ENCODE measurements at places on chromosomes 1 and 21.
A peak's percentile ranks its signal among the peaks of the same experiment; 100 is the strongest.

- DNase-seq = no peak
Observed at GRCh38 chr1:82946096-82946605, 1052.8 kb downstream of the TTLL7 start.

- no peak for DNase-seq
Observed at GRCh38 chr1:96388421-96389310, 332.9 kb upstream of the PTBP2 start.

DNA sequence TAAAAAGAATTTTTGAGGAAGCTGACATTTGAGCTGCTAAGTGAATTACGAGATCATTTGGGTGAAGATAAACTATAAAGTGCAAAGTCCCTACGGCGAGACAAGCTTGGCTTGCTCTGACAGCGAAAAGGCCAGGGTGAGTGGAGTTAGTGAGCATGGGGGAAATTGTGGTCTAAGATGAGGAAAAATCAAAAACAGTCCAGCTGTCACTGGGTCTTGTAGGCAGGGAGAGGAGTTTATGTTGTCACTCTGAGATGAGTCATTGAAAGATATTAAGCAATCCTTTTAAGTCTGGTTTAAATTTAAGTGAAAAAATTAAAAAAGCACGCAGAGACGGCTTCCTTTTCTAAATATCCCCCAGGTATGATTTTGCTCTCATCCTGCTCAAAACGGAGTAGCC is 601.9 kb downstream of the MRPL39 start:
- no peak for DNase-seq

DNA sequence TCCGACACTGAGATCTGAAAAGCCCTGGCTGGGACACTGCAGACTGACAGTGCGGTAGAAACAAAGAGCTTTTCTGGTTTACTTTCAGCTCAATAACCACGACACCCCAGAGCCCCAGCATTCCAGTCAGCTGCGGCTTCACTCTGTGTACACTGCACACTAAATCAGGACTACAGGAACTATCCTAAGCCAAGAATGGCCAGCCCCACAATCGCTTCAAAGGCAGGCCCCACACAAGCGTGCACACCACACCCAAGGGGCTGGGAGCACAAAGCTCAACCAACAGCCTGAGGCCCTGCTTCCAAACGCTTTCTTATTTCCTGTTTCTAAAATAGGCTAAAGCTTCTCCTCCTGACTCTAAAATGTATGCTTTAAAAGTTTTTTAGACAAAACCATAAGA is 28.4 kb downstream of the URB1 start:
- DNase-seq = no peak

GRCh38 chr1:212879947-212880690 is 22.0 kb downstream of the FLVCR1 start:
- no peak for DNase-seq

DNA sequence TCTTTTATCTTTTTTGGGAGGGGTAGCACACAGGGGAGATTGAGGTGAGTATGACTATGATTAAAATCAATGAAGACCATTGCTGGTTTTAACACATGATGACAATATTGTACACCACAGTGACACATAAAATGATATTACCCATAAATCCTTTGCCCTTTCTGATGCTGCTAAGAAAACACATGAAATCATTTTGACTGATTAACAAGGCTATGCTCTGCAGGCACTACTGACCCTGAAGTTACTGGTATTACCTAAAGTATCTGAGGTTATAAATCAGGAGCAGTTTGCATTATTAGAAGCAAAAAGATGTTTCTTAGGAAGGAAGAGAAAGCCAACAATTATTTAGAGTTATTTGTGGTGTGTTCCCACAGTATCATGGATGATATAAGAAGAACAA is 701.2 kb upstream of the PTBP2 start:
- no peak for DNase-seq

DNA sequence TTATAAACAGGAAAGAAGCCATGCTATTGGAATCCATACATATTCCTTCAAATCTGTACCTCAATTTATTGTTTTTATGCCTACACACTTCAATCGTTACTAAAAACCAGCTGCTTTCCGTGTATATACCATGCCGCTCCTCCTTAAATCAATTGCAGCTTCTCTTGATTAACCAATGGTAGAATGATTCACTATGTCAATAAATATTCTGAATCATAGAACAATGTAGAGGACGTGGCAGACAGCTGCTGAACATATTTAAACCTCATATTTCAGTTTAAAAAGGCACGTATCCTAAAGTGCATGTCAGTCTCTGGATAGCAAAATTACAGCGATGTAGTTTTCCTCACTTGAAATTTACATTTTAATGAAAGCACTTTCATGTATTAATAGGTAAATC is 100.4 kb downstream of the MRPL39 start:
- DNase-seq = no peak

DNA sequence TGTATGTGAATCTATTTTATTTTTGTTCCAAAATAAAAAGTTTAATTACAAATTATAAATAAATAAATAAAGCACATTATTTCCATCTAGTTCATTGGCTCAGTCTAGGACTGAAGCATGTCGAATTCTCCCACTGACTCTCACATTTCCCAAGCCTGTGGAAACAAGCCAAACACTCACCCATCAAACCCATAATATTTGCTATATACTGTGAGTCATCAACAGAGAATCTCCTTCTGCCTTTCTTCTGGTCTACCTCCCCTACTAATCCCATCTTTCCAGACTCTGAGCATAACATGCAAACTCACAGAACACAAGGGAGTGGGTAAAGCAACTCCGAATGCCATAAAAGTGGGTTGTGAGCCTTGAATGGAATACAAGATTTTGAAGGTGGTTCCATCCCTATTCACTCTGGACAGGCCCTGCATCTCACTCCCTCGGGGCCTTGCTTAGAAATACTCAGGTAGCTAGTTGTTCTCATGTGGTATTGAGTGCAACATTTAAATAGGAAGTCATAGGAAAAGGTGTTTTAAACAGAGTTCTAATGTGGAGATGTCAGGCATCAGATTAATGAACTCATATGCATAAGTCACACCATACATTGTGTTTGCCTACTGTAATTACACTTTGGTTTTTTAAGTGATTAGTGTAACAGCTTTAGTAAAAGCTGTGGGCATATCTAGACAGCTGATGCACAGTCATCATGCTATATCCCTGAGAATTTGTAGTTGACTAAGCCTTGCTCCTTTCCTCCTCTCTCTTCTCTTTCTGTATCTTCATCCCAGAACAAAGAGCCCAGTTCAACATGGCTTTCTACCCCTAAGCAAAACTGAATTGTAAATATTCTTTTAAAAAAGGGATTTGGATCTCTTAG is 47.0 kb downstream of the F5 start:
- DNase-seq = no peak

- peak; percentile 68 for DNase-seq
Observed at GRCh38 chr1:95534985-95535384, 301.0 kb downstream of the RWDD3 start.

GRCh38 chr1:57492586-57493226 is 68.8 kb upstream of the DAB1 start:
- no peak for DNase-seq

DNA sequence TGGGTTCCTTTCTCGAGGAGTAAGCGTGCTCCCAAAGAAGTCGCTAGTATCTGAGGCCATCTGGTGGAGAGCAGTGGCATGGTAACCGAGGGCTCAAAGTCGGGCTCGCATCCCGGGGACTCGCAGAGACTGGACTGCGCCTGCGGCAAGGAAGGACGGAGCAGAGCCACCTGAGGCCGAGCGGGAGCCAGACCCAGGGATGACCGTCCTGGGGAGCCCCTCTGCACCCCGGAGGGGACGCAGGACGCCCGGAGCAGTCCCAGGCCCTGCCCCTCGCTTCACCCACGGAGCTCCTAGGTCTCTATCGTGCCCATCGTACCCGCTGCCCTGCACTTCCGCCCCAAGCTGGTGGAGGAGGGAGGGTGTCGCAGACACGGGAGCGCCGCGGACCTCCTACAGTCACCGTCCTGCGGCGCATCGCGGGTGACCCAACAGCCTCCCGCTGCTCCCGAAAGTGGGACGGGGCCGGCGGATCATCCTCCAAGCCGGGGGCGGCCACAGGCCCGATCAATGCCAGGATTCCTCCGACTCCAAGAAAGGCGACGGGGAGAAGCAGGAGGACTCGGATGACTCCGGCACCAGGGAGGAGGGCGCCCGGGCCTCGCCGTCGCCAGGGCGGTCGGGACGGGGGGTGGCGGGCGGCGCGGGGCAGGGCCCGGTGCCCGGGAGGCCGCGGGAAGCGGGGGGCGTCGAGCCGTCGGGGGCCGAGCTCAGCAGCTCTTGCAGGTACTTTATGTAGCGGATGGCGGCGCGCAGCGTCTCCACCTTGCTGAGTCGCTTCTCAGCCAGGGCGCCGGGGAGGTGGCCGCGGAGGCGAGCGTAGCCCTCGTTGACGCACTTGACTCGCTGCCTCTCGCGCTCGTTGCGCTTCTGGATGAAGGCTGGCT is 2.3 kb upstream of the CACNA1S start:
- DNase-seq = peak; percentile 92

GRCh38 chr1:69284508-69284907 is 283.2 kb upstream of the LRRC7 start:
- DNase-seq = no peak

DNA sequence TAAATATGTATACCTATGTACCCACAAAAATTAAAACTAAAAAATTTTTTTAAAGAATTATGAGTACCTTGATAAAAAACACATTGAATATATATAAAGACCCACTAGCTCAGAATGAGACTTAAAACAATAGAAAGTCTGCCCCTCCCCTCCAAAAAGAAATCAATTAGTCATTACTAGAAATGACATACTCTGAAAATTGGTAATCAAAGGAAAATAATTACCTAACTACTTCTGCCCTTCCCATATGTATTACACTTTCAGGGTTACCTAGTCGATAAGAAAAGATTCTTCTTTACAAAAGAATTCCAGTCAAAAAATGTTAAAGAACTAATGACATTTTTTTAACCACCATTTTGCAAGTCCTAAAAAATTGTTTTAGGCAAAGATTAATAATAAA is 34.7 kb downstream of the VAV3 start:
- DNase-seq = no peak

- no peak for DNase-seq
Observed at GRCh38 chr1:87712261-87713010, 383.8 kb downstream of the LMO4 start.

DNA sequence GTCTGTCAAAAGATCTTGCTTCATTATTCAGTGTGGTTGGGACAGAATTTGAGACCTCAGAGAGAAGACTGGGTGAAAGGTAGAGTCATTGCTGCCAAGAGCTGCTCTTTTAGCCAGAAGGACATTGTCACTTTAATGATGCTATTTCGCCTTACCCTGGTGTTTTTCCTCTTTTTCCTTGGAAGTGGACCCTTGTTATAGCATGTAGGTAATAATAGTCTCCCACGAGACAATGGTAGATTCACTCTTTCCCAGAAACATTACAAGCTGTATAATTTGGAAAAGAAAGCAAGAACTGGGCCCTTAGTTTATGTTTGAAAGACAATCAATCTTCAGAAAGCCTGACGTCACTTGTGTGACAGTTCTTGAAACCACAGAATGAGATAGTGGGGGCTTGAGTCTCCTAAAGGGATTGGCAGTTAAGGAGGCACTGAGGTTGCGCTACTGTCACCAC is 3.8 kb downstream of the SERTAD4 start:
- DNase-seq = no peak

- DNase-seq = no peak
Observed at GRCh38 chr1:91795591-91796389, 90.2 kb downstream of the TGFBR3 start.

DNA sequence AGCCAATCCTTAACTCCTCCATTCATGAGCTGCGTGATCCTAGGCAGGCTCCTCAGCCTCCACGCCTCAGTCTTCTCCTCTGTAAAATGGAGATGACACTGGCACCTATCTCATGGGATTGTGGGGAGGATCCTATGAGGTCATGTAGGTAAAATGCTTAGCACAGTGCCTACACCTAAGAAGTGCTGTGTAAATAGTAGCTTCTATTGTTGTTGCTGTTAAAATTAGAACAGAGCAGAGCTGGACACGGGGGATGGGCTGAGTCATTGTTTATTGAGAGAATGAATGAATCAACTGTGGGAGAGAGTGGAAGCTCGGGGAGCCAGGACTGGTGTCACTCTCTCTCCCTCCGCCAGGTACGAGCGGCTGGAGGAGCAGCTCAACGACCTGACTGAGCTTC is 43.0 kb downstream of the TMCC2 start:
- DNase-seq = no peak

DNA sequence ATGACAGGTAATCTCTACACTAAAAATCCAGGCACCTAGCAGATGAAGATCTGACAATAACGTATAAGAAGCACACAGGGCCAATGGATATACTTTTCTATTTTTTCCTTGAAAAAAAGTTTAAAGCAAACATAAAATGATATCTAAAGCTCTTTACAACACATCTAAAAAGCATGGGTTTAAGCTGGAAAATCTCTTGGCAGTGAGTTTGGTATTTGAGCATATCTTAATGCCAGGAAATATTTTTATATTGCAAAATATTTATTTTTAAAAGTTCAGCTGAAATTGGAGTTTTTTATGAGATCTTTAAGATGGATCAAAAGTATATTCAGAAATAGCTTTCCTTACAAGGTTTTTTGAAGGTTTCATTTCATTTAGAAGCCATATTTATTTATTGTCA is 40.5 kb downstream of the SLC5A9 start:
- DNase-seq = no peak

DNA sequence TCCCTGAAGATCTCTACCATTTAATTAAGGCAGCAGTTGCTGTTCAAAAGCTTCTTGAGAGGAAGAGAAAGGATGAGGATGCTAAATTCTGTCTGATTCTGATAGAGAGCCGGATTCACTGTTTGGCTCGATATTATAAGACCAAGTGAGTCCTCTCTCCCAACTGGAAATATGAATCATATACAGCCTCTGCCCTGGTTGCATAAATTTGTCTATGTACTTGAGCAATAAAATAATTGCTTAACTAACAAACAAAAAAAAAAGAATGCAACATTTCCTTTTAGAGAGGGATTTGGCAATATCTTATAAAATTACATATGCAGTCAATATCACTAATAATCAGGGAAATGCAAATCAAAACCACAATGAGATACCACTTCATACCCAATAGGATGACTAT is 26.8 kb downstream of the ALDH9A1 start:
- no peak for DNase-seq

- no peak for DNase-seq
Observed at GRCh38 chr1:18126616-18127015, 19.0 kb downstream of the IGSF21 start.

DNA sequence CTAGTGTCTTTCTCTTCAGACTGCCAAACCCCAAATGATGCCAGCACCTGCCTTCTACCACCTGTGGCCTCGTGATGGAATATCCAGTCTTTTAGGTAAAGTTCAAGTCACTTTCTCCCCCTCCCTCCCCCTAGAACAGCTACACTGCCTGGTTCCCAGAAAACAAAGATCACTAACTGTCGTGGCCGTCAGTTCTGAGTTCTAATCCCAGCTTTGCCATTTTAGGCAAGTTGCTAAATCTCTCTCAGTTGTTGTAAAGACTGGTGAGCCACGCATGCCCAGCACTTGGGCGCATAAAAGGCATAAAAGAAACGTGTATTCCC is 648 bp upstream of the TRAPPC3 start:
- DNase-seq = no peak

- DNase-seq = no peak
Observed at GRCh38 chr1:227272428-227272827, 45.9 kb downstream of the CDC42BPA start.

DNA sequence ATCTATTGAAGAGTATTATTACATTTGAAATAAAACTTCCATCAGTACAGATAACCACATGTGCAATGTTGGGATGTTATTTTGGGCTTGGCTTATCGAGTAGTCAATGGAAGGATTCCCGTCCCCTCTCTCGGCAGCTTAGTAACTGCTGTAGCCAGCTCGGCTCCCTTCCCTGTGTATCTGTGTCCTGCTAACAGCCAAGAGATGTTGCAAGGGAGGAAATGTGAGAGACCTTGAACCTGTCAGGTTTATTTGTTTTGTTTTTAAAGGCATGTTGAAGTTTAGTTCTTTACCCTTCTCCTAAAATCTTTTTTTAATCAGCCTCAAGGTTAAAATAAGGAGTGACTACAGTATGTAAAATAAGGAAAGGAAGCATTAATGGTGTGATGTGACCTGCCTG is 13.6 kb upstream of the TARS2 start:
- no peak for DNase-seq

Data from coronary artery (tissue), 2 donors.